Bronchus fibroblast of lung (primary cell): ENCODE measurements at places on chromosomes 6 and 20. TPM values are rescaled to one million over a fixed set of nuclear protein-coding genes. Genes with fewer than 3 reads are reported as not detected.

BMP6 gene
- 0.15 TPM in 1 of 2 replicates, not detected in the other for total RNA-seq

LGSN gene
- total RNA-seq, result not detected in 2 replicates

GSTA1 gene
- not detected in 2 replicates for total RNA-seq

NFATC2 gene
- 0.15 and 0.17 TPM in 2 replicates for total RNA-seq

TRIM10 gene
- total RNA-seq, result not detected in 2 replicates

CPNE5 gene
- not detected in 2 replicates for total RNA-seq

RAB44 gene
- under 0.01 TPM in 1 of 2 replicates, not detected in the other for total RNA-seq

SLC22A23 gene
- under 0.01 and 0.17 TPM in 2 replicates for total RNA-seq

SLC22A7 gene
- not detected in 2 replicates for total RNA-seq

IPCEF1 gene
- under 0.01 TPM in 1 of 2 replicates, not detected in the other for total RNA-seq

YIPF3 gene
- total RNA-seq, result 110 and 117 TPM in 2 replicates

HLA-F gene
- total RNA-seq, result not detected in 2 replicates

ANGPT4 gene
- total RNA-seq, result under 0.01 TPM in 1 of 2 replicates, not detected in the other

APOM gene
- 2.9 and 3.6 TPM in 2 replicates for total RNA-seq

OSER1 gene
- total RNA-seq, result 33.3 and 33.8 TPM in 2 replicates

CEP85L gene
- total RNA-seq, result 3.9 and 4.5 TPM in 2 replicates

BTN1A1 gene
- total RNA-seq, result not detected in 2 replicates

OLIG3 gene
- total RNA-seq, result not detected in 2 replicates
